Bladder microvascular endothelial cell (primary cell): ENCODE measurements at places on chromosomes 3 and 15. TPM values are rescaled to one million over a fixed set of nuclear protein-coding genes. Genes with fewer than 3 reads are reported as not detected.

The PRR20G gene
- not detected in 2 replicates for total RNA-seq

The NSUN3 gene
- 7.9 and 21.6 TPM in 2 replicates for total RNA-seq

The ITGA11 gene
- total RNA-seq, result 1.6 and 34.5 TPM in 2 replicates

The ASB14 gene
- not detected in 2 replicates for total RNA-seq

The STRIT1 gene
- total RNA-seq, result not detected in 2 replicates

The PLA2G4E gene
- not detected in 2 replicates for total RNA-seq

The KCNMB2 gene
- total RNA-seq, result not detected in 2 replicates

The LRRC58 gene
- total RNA-seq, result 8.6 and 11.6 TPM in 2 replicates

The GP9 gene
- not detected in 2 replicates for total RNA-seq

The FILIP1L gene
- 18.9 and 104 TPM in 2 replicates for total RNA-seq

The SLCO2A1 gene
- 1.3 and 3.5 TPM in 2 replicates for total RNA-seq

The RTP2 gene
- not detected in 2 replicates for total RNA-seq

The TOMM70 gene
- 21.7 and 37.6 TPM in 2 replicates for total RNA-seq

The AGBL1 gene
- not detected in 2 replicates for total RNA-seq

The ZNF717 gene
- total RNA-seq, result 5.8 and 15.9 TPM in 2 replicates

The ZSCAN29 gene
- 12.5 and 15.7 TPM in 2 replicates for total RNA-seq

The SLC27A2 gene
- total RNA-seq, result 0.16 and 6.2 TPM in 2 replicates

The SLC22A13 gene
- total RNA-seq, result 0.16 and 0.76 TPM in 2 replicates

The AMIGO3 gene
- total RNA-seq, result not detected in 2 replicates

The GALNT15 gene
- total RNA-seq, result 65.9 and 113 TPM in 2 replicates

The SKOR1 gene
- under 0.01 TPM in 1 of 2 replicates, not detected in the other for total RNA-seq

The SNX33 gene
- 6.6 and 15.7 TPM in 2 replicates for total RNA-seq

The NUP210 gene
- total RNA-seq, result 0.16 and 7.9 TPM in 2 replicates

The RTP3 gene
- not detected in 2 replicates for total RNA-seq

The SCG5 gene
- total RNA-seq, result 0.49 and 0.82 TPM in 2 replicates

The AP3B2 gene
- not detected in 2 replicates for total RNA-seq

The EIF4A2 gene
- 344 and 803 TPM in 2 replicates for total RNA-seq

The MYO1E gene
- 70.3 and 135 TPM in 2 replicates for total RNA-seq

The ARPIN gene
- total RNA-seq, result 14.8 and 17.0 TPM in 2 replicates

The GADL1 gene
- under 0.01 TPM in 1 of 2 replicates, not detected in the other for total RNA-seq

The ATP13A5 gene
- not detected in 2 replicates for total RNA-seq

The GOLGA6L7 gene
- not detected in 2 replicates for total RNA-seq

The AP2M1 gene
- total RNA-seq, result 396 and 554 TPM in 2 replicates

The WNT7A gene
- not detected in 2 replicates for total RNA-seq

The TGM4 gene
- total RNA-seq, result 0.06 TPM in 1 of 2 replicates, not detected in the other

The RYR3 gene
- total RNA-seq, result under 0.01 TPM in 1 of 2 replicates, not detected in the other

The EEFSEC gene
- 2.3 and 3.3 TPM in 2 replicates for total RNA-seq

The ZNF660 gene
- 0.49 and 2.0 TPM in 2 replicates for total RNA-seq

The REC114 gene
- total RNA-seq, result not detected in 2 replicates

The PGBD4 gene
- 0.65 and 1.9 TPM in 2 replicates for total RNA-seq

The PLSCR2 gene
- total RNA-seq, result 0.31 TPM in 1 of 2 replicates, not detected in the other

The DISP2 gene
- under 0.01 and 0.38 TPM in 2 replicates for total RNA-seq

The SLC2A2 gene
- total RNA-seq, result not detected in 2 replicates

The ADAMTS9 gene
- total RNA-seq, result 46.6 and 64.8 TPM in 2 replicates

The CDHR4 gene
- not detected in 2 replicates for total RNA-seq
